CD8-positive, alpha-beta T cell (primary cell): ENCODE measurements at places on chromosomes 16 and 17.

- DNase-seq = peak; percentile 28
Observed at GRCh38 chr16:85046931-85047866, 19.6 kb downstream of the KIAA0513 start.

DNA sequence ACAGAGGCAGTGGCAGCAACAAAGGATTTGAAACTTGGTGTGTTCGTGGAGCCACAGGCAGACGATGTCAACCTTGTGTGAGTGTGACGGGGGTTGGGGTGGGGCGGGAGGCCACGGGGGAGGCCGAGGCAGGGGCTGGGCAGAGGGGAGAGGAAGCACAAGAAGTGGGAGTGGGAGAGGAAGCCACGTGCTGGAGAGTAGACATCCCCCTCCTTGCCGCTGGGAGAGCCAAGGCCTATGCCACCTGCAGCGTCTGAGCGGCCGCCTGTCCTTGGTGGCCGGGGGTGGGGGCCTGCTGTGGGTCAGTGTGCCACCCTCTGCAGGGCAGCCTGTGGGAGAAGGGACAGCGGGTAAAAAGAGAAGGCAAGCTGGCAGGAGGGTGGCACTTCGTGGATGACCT, 25.5 kb downstream of the STH start:
- no peak for DNase-seq

DNA sequence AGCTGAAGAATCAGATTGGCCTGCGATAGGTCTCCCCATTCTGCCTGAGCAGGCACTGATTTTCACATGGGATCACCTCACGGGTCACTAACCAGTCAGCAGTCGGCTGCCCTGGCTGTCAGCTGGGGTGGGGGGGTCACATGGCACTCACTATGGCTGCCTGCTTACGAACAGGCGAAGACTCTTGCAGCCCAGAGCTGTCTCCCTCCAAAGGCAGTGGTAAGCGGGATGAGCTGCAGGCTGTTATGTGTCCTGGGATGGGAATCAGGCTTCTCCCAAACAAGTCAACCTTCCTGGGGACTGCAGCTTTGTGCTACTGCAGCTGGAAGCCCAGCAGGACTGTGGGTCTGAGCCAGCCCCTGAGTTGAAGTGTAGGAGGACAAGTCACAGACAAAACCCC, 29.0 kb upstream of the ADORA2B start:
- DNase-seq = no peak

- DNase-seq = no peak
Observed at GRCh38 chr16:19923396-19923795, 38.7 kb upstream of the GPRC5B start.

- DNase-seq = no peak
Observed at GRCh38 chr17:37772982-37773381, 28.1 kb upstream of the HNF1B start.

DNA sequence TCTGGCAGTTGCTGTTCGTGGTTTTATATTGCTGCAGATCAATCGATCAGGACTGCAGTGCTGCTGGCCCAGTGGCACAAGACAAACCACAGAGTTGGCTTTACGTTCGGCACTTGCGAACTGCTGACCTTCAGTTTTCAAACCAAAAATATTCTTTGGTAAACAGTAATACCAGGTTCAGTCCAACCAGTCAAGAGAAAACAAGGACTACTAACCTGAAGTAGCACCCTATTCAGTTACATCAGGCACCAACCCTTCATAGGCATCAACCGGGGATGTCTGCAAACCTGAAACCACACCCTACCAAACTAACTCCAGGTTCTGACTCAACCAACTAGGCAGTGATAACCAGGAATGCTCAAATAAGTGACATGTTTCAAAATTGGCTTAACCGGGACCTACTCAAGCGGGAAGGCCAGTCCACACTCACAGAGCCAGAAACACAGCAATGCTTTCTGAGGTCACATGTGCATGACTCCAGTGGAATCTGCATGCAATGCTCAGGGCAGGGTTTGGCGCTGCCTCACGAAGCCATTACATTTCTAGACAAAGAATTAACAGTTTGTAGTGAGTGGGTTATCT, 91.1 kb downstream of the SMG6 start:
- no peak for DNase-seq

DNA sequence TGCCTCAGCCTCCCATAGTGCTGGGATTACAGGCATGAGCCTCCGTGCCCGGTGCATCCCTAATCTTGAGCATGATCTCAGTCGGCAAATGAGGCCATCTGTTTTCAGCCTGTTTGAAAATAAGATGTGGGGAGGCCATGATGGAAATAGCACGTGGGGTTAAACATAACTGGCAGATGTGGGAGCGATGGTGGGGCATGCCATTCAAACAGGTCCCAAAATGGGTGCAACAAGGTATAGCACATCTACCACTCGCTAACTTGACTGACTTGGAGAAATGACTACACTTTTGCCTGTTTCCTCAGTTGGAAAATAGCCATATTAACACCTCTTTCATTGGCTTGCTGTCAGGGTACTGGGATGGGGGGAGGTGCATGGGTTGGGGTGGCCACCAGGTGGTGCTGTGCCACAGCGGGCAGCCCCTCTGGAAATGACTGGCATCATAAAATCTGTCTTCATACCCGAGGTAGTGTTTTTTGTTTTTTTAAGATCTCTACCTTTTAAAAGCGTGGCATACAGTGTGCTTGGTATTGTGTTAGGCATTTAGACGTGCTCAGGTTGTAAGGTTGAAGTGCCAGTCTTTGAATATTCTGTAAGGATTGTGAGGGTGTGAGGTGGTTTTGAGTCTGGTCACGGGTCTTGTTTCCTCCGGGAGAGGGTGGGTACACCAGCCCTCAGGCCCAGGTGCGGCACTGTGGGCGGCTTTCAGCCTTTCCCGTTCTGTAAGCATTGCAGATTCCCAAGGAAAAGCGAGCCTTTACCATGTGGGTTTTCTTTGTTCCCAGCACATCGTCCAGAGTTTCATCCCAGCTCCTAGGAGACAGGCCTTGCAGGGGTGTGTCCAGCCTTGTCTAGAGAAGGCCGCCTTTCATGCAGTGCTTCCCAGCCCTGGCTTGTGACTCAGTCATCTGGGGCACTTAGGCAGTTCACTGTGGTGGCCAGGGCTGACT, 2.9 kb upstream of the TTYH2 start:
- peak; percentile 83 for DNase-seq

GRCh38 chr16:80273635-80274538, 266.9 kb upstream of the DYNLRB2 start:
- DNase-seq = no peak

- no peak for DNase-seq
Observed at GRCh38 chr16:85991856-85992255, 92.9 kb downstream of the IRF8 start.

GRCh38 chr17:35630530-35631148, 43.5 kb downstream of the AP2B1 start:
- DNase-seq = no peak

- no peak for DNase-seq
Observed at GRCh38 chr16:62568926-62569325, 532.7 kb upstream of the CDH8 start.

DNA sequence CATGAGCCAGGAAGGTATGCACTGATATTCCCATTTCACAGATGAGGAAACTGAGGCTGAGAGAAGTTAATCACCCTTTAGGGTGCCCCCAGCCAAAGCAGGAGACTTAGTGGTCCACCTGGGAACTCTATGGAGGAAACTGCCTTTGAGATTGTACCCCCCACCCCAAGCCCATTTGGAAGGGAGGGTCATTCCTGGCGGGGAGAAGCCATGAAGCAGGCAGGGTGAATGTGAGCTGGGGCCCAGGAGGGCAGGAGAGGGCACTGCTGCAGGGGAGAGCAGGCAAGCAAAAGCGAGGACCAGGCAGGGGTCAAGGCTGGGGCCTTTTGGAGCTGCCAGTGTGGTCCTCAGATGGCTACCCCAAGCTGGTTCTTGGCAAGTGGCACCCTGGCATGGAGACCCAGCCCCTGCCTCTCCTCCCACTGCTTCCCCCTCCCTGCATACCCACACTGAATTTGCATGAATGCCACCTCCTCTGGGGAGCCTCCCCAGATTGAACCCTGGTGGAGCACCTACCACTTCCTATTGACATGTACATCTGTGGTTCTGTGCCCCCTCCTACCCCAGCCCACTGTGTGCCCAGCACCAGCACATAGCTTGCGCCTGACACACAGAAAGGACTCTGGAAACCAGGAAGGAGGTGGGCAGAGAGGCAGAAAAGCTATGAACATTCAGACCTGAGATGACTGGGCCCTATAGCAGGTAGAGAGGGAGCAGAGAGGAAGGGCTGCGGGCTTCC, 965 bp upstream of the TMC6 start:
- DNase-seq = peak; percentile 59

DNA sequence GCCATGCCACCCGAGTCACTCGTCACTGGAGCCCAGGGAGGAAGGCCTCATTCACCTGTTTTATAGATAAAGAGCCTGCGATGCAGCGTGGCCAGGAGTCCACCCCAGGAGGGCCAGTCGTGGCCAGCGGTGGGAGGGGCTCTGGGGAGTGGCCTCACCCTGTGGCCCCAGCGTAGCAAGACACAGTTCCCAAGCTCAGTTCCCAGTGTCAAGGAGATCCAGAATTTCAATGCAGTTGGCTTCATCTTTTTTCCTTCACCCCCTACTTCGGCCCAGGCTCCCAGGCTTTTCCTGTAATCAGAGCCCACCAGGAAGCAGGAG, 84.0 kb downstream of the ABR start:
- no peak for DNase-seq

GRCh38 chr16:80147026-80147655, 393.7 kb upstream of the DYNLRB2 start:
- no peak for DNase-seq
